Left ventricle myocardium superior (tissue), 1 donor: ENCODE measurements at places on chromosomes 3 and 15. TPM values are rescaled to one million over a fixed set of nuclear protein-coding genes. Genes with fewer than 3 reads are reported as not detected.

DNA sequence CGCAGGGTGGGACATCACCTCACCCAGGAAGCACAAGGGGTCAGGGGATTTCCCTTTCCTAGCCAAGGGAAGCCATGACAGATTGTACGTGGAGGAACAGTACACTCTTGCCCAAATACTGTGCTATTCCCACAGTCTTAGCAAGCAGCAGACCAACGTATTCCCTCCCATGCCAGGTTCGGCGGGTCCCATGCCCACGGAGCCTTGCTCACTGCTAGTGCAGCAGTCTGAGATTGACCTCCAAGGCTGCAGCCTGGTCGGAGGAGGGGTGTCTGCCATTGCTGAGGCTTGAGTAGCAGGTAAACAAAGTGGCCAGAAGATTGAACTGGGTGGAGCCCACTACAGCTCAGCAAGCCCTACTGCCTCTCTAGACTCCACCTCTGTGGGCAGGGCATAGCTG, 39.0 kb downstream of the ALDH1A2 start:
- no peak for DNase-seq

- DNase-seq: no peak
Measured at GRCh38 chr3:16178628-16178988, 4.1 kb downstream of the GALNT15 start.

DNA sequence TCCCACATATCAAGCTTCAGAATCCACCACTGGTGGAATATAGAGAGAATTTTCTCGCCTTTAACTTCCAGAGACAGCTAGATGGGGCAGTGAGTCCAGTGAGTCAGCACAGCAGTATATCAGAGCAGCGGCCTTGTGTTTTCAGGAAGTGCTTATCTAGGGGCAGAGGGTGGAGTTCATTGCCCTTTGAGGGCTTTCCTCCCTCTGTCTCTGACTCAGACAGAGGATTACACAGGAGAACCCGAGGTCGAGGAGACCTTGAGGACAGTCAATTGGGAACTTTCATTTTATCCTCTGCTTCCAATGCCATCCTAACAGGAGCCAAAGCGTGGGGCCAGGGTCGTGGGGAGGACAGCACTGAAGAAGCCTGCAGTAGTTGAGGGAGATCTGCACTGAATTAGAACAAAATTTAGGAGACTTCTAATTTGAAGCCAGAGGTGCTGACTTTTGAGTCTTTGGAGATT, 109.6 kb upstream of the UMPS start:
- DNase-seq: no peak

DNA sequence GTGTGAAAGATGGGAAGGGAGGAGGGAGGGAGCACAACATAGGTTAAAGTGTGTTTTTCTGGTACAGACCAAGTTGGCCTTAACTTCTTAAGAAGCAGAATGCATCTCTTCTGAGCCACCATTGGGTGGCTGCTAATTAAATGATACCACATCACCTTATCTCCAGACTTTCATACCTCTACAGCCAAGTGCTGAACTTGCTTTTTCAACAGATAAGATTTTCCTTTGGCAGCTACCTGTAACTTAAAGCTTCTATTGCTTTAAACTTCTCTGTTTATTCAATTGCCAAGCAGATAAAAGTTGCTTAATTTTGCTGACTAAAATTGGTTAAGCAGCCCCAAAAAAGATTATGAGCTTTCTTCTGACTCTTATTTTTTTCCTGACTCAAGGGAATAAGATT, 292.4 kb upstream of the SGO1 start:
- DNase-seq: no peak

DNA sequence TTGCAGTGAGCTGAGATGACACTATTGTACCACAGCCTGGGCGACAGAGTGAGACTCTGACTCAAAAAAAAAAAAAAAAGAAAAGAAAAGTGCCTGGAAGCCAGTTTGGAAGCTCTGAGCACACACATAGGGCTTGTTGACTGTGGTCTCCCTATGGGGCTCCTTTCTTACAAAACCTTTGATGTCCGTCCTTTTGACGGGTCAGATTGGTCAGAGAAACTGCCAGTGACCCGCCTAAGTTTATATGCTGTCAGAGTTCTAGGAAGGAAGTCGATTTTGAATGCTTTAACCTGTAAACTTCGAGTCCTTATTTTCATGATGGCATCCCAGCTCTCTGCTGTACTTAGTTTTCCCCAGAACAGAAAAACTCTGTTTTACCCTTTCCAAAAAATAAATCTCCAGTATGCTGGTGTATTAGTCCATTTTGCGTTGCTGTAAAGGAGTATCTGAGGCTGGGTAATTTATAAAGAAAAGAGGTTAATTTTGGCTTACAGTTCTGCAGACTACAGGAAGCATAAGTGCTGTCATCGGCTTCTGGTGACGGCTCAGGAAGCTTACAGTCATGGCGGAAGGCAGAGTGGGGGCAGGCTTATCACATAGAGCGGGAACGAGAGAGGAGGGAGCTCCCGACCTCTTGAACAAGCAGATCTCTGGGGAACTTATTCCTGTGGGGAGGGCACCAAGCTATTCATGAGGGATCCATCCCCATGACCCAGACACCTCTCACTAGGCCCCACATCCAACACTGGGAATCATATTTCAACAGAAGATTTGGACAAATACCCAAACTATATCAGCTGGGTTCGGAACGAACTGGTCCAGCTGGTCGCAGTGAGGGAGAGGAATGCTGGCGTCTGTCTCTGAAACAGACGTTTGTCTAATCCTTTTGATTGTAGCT, 72.3 kb downstream of the LMLN start:
- DNase-seq: peak; percentile 45

- DNase-seq: no peak
Measured at GRCh38 chr3:197444793-197445379, 110.9 kb downstream of the BDH1 start.

ZBED2 gene
- not detected for total RNA-seq

NEDD4 gene
- total RNA-seq: 10.5 TPM

FXR1 gene
- total RNA-seq: 328 TPM
